Vagina (tissue), 2 donors: ENCODE measurements at places on chromosomes 13 and 19.

DNA sequence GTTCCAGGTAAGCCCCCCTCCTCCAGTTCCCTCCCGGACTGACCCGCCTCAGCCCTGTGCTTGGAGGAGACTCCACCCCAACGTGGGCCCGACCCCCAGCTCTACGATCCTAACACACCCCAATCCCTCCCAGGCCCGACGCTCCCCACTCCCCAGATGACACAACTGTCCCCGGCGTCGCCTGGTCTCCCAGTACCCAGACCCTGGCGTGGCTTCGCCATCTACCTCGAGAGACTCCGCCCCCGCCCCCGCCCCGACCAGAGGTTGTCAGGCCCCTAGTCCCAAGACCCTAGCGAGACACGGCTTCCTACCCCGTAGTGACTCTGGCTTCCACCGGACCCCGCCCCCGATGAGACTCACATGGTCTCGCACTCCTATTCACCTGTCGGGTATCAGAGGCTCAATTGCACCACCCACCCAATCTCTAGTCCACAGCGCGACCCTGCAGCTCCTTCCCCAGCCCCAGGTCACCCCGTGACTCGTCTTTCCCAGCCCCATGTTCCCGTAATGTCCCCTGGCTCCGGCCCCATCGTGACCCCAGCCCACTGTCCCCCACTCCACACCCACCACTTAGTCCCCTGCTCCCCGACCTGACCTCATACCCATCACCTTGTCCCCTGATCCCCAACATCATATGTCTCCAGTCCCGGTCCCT lies 2.9 kb downstream of the CD37 start:
- no peak for DNase-seq

DNA sequence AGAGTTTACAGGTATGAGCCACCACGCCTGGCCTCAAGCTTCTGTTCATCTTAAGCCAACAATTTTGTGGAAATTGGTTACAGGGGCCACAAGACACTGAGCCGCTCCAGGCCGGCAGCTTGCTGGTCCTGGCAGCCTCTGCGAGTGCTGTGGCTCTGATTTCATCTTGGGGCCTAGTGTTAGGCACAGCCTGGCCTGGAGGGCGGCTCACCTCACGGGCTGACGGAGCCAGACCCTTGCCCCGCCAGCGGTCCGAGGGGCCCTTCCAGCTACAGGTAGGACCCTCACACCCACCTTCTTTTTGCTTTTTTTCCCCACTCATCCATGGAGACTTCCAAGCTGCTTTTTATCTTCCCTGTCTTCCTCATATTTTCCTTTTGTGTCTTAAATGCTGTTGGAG lies 8.6 kb downstream of the ZNF544 start:
- no peak for DNase-seq

- no peak for DNase-seq
Measured at GRCh38 chr13:40611004-40611403, 55.4 kb downstream of the FOXO1 start.

DNA sequence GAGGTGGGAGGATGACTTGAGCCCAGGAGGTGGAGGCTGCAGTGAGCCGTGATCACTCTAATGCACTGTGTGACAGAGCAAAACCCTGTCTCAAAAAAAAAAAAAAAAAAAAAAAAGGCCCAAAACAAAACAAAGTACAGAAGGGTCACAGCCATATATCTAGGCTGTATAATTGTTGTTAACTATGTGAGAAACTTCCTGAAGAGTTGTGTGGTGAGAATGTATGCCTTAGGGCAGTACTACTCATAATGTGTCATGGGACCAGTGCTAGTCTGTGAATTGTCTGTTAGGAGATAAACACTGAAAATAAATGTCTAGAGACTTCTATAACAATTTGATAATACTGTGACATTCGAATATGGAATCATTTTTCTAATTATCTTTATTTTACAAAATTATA lies 43.1 kb downstream of the PAN3 start:
- DNase-seq, result no peak

- no peak for DNase-seq
Measured at GRCh38 chr13:79943346-79944023, 397.4 kb downstream of the SPRY2 start.

GRCh38 chr13:99415014-99415650 lies 86.1 kb upstream of the TM9SF2 start:
- DNase-seq, result no peak

GRCh38 chr19:2186071-2186846 lies 22.5 kb downstream of the DOT1L start:
- no peak for DNase-seq

DNA sequence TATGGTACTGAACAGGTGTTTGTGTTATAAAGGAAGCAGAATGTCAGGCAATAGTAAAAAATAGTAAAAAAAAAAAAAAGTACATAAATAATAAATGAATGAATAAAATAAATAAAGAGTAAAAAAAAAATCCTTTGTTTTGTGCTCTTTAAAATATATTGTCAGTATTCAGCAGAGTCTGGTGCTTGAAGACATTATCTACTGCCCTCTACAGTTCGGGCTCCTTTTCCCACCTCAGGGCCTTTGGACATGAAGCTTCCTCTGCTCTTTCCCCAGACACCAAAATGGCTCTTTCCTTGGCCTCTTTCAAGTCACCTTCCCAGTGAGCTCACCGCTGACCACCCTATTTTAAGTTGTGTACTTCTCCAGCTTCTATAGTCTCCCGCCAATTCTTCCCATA lies 137.5 kb downstream of the TNFRSF19 start:
- no peak for DNase-seq

DNA sequence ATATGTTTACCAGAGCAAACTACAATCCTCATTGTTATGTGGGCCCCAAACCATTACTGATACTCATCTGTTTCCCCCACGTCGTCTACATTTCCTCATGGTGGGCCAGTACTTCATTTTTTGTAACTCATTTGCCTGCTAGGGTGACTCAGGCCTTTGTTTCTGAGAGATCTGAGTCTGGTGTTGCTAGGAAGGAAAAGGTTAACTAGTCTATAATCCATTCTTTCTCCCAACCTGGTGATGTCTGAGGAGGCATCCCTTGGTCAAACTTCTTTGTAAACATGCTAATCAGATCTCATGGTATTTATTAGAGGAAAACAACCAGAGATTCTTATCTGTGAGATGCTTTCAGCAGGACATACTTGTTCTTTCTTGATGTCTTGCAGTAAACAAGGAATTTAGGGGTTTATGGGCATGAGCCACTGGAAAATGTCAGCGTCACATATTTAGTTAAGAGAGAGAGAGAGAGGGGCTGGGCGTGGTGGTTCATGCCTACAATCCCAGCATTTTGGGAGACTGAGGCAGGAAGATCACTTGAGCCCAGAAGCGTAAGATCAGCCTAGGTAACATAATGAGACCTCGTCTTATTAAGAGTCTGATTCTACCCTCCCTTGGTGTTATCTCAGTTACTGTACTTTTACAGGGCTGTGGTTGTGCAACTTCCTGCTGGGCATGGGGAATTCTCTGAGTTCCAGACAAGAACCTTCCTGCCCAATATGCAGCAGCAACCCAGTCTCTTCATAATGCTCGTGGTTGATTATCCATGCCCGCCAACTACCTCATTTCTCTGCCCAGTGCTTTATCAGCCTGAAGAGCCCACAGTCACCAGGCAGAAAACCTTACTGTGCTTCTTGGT lies 9.7 kb upstream of the DPRX start:
- no peak for DNase-seq

DNA sequence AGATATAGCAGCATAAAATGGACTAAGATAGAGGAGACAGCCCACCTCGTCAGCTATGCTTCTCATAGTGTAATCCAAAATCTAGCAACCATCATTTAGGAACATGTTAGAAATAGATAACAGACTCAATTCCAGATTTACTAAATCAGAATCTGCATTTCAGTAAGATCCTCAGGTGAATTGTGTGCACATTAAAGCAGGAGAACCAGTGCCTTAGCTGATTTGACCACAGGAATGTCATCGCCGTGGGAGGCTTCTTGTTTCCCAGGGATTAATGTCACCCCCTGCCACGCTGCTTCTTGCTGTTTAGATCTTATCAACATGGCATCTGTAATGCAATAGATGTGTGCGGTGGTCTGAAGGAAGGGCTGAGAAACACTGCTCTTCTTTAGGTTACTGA lies 84.0 kb downstream of the GPC5 start:
- DNase-seq, result no peak

GRCh38 chr19:50357178-50358100 lies 8.0 kb downstream of the NAPSA start:
- no peak for DNase-seq

DNA sequence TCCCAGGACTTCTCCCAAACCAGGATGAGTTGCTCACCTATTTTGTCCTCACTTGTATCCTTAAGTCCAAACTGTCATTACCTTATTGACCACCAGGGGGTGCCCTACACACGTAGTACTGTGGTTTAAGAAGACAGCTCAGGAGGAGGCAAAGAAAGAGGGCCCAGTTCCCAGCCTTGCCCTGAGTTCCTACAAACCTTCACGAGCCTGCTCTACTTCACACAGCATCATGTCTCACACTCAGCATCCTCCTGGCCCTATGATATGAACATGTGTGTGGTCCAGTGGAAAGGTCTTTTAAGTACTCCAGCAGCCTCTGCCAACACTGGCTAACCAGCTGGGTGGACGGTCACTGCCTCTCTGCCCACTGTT lies 8.1 kb upstream of the ZNF784 start:
- DNase-seq, result no peak

GRCh38 chr19:5186293-5187050 lies 154.1 kb downstream of the PTPRS start:
- no peak for DNase-seq

- DNase-seq, result no peak
Measured at GRCh38 chr13:73984201-73984600, 150.0 kb downstream of the KLF12 start.

DNA sequence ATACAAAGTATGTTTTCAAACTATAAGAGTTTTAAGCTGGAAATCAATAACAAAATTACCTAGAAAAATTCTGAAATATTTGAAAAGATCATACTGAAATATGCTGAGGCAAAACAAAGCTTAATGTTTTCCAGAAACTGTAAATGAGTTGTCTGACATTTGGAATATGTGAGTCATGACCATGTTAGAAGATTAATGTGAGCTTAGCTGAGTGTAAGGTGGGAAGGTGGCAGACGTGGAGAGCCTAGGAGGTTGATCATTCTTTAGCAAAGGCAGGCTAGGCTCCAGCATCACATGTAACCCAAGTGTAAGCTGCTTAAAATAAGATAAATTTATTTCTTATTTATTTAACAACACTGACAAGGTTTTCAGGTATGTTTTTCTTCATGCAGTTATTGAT lies 2086.1 kb upstream of the PCDH20 start:
- DNase-seq, result no peak

GRCh38 chr13:110301606-110302553 lies 5.1 kb downstream of the COL4A1 start:
- DNase-seq, result peak; percentile 72

DNA sequence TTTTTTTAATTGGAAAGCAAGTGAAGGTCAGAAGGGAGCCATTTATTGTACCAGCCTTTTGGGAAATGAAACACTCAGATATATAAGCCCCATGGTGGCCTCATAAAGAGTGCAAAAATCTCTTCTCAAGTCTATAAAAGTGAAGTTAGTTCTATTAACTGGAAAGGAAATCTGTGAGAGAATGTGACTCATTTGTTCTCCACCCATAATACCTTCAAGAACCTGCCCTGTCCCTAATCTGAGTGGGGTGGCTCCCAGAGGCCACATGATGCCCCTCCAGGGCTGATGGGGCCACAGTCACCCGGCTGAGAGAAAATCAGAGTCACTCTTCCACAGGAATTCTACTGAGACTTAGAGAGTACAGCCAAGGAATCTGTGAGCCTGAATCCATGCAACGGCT lies 65.8 kb upstream of the SERP2 start:
- peak; percentile 40 for DNase-seq

DNA sequence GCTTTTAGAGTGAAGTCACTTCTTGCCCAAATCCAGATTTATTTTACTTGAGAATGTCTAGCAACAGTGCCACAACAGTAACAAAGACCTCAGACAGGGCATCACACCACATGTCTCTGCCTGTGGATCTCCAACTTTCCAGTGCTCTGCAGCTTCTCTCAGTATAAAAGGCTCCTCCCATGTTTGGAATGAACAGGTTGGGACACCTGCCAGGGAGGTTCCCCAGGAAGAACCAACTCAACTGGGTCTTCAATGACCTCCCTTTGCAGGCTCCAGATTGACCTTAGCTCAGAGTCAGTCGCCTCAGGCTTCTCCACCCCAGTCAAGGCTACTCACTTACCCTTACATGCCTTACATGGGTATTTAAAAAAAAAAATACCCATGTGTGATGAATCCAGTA lies 3.4 kb downstream of the ZNF823 start:
- DNase-seq, result no peak

- DNase-seq, result no peak
Measured at GRCh38 chr19:21569494-21569865, 64.1 kb downstream of the ZNF429 start.

DNA sequence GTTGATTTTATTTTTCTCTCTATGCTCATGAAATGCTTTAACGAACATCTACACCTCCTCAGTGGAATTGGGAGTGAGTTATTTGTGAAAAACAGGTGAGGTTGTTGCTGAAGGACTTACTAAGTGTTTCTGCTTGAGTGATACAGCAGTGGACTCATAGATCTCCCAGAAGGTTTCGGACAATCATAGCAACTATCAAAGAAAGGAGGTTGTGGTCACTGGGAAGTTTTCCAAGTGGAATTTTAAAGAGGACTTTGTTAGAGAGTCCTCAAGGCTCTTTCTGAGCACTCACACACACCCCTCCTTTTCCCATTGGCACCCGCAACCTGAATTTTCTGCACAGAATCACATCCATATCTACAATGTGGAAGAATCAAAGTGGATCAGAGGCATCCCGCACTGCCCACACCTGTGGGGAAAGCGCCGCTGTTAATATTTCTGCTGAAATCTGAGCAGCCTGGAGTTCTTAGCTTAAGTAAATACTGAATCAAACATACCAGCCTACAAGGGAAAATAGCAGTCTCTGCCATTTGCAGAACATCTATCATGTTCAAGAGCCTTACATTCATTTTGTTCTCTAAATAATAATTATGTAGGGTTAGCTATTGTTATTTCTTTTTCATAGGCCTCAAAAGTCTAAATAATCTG lies 719.4 kb downstream of the DIAPH3 start:
- DNase-seq, result no peak

- no peak for DNase-seq
Measured at GRCh38 chr13:113919761-113920559, 53.9 kb downstream of the C13orf46 start.

- DNase-seq, result no peak
Measured at GRCh38 chr13:23430664-23431063, 2.8 kb downstream of the SACS start.
